ENCODE measurements at places on chromosomes 7 and 10. TPM values are rescaled to one million over a fixed set of nuclear protein-coding genes. Genes with fewer than 3 reads are reported as not detected.
A peak's percentile ranks its signal among the peaks of the same experiment; 100 is the strongest.

DNA sequence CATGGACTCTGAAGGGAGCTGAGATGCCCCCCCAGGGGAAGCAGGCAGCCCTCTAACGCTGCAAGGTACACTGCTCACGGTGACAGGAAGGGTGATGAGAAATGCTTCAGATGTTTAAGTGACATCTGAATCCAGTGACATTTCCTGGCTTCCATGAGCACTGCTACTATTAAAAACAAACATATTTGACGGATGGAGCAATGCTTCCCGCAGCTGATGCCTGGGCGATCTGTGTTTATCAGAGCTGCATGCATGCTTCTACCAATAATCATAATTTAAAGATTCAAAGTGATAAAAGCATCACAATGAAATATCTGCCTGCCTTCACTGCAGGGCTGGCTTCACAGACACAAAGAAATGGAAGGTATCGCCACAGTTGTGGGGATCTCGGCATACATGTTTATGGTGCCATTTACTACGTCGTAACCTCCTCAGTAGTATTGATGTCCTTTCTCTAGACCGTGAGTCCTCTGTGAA, 66.1 kb upstream of the AOAH start:
- no peak for DNase-seq

DNA sequence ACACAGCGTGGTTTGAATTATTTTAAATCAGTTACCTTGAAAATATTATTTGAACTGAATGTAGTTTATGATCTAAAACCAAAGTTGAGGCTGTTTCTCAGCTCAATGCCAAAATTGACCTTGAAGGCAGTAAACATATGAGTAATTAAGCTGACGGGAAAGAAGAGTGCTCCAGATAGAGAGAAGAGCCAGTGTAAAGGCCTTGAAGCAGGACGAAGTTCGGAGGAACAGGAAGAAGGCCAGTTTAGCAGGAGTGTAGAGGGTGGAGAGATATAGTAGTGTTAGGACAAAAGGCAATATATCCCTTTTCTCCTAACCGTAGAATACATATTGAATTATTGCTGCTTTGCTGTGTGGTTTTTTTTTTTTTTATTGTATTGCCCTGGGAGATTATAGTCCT, 63.2 kb downstream of the CYP51A1 start:
- no peak for DNase-seq

- no peak for DNase-seq
Measured at GRCh38 chr7:45100761-45101480, 10.6 kb downstream of the TBRG4 start.

GRCh38 chr10:25747084-25747483, 186.9 kb upstream of the MYO3A start:
- DNase-seq = no peak

- peak; percentile 43 for DNase-seq
Measured at GRCh38 chr10:5812283-5813090, 747 bp downstream of the GDI2 start.

DNA sequence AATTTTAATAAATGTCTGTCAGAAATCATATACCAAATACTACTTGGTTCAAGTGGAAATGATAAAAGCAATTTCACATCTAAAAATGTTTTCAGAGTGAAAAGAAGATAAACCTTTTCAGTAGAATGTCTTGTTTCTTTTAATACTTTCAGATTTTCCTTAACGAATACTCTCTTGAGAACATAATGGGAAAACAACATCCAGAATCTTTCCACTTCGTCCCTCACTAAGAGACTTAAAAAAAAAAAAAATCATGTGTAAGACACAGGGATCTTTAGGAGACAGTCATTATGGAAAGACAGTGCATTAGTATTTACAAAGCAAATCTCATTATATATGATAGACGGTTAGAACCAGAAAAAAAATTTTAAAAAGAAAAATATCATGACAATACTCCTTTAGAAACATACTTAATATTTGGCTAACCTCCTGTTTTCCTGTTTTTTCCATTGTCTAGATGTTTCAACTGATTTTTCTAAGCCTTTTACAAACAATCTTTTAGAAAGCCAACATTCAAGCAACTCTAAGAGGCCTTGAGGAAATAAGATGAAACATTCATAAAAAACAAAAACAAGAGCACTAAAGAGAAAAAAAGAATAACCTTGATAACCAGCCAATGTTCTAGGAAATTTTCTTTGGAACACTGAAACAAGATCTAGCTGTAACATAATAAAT, 339.9 kb upstream of the LRRN3 start:
- no peak for DNase-seq

DNA sequence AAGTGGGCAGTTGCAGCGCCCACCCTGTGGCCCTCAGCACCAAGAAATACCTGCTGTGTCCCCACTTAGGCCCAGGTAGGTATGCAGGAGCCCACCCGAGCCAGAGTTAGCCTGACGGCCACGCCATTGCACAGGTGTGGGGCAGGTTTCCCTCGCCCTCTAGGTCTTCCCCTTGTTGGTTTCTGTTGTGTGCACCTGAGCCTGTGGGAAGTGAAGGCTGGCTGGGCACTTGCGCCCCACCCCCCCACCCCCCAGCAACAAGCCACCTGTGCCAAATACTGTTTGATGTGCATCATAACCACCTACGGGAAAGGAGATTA, at the start of gene CCDC201:
TSS of gene CCDC201 (minus strand) at position 48 of the 320 bp plus-strand sequence. CDS start 75 bp downstream, outside the sequence.
- DNase-seq = no peak

GRCh38 chr10:97481071-97481470, 17.2 kb downstream of the MMS19 start:
- no peak for DNase-seq

GRCh38 chr7:22156205-22156604, 200.7 kb downstream of the RAPGEF5 start:
- no peak for DNase-seq

- DNase-seq = no peak
Measured at GRCh38 chr7:128937647-128938543, at the start of gene IRF5. Gene IRF5 (plus strand): TSS chr7:128937927. CDS start chr7:128942082, 4,155 bp downstream.

DNA sequence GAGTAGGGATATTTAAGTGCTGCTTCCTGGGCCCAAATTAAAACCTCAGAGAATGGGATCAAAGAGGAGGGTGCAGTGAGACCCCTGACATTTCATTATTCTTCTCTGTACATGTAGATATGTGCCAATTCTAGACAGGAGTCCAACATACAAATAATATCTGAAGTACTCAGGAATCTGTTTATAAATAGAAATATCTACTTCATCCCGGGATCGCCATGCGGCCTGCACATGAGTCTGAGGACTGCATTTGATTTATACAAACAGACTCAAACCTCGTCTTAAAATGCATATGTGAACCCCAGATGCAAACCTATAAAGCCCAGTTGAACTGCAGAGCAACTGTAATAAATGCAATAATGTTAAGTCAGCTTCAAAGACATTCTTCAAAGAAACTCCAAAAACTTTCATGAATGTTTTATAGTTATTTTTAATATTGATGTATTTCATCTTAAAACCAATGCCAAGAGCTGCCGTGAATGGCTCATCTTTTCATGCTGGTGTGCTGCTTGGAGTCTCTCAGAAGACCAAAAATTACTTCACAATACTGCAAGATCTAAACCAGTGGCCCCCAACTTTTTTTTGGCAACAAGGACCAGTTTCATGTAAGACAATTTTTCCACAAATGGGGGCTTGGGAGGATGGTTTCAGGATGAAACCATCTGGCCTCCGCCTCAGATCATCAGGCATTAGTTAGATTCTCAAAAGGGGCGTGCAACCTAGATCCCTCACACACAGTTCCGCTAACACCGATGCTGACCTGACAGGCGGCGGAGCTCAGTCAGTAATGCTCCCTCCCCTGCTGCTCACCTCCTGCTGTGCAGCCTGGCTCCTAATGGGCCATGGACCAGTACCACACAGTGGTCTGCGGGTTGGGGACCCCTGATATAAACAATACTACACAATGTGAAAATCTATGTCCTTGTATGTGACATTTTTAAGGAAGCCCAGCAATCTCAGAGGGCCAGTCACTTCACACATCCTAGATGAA, 166.9 kb downstream of the PARD3 start:
- no peak for DNase-seq

DNA sequence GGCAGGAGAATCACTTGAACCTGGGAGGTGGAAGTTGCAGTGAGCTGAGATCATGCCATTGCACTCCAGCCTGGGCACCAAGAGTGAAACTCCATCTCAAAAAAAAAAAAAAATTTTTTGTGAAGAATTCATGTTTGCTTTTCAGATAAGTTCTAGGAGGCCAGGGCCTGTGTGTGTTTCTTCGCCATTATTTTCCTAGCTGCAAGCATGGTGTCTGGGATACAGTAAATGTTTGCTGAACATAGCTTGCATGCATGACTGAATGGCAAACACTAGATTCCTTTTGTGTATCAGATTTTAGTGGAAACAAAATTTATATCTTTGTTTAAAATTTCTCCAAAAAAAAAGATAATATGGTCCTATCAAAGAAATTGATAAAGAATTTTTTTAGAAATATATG, 9.7 kb upstream of the MACC1 start:
- no peak for DNase-seq

- DNase-seq = no peak
Measured at GRCh38 chr7:131773413-131773812, 217.0 kb upstream of the PODXL start.

- DNase-seq = no peak
Measured at GRCh38 chr7:30144657-30145306, 10.0 kb downstream of the MTURN start.

The ZNF425 gene
- polyA plus RNA-seq = 4.5 TPM

The SPDYE11 gene
- polyA plus RNA-seq = 3.4 TPM

The PCLO gene
- 5.9 TPM for polyA plus RNA-seq

The GRIFIN gene
- not detected for polyA plus RNA-seq

The TLX1 gene
- polyA plus RNA-seq = not detected

The PDLIM1 gene
- polyA plus RNA-seq = 93.9 TPM

The POLR2J2 gene
- 6.0 TPM for polyA plus RNA-seq

The IL6 gene
- polyA plus RNA-seq = 3.9 TPM

The FAM237B gene
- 0.20 TPM for polyA plus RNA-seq

The STN1 gene
- 29.7 TPM for polyA plus RNA-seq

Data from left lung (tissue), 14 donors.